Aorta (tissue), 5 donors: ENCODE measurements at places on chromosomes 3 and 15. TPM values are rescaled to one million over a fixed set of nuclear protein-coding genes. Genes with fewer than 3 reads are reported as not detected.

- no peak overlapping the region for H3K4me3 ChIP-seq
- no peak overlapping the region for H3K27ac ChIP-seq
- no peaks in the 10 kb centered on the region for H3K36me3 ChIP-seq
- no peaks in the 10 kb centered on the region for H3K27me3 ChIP-seq
- DNase-seq, result no peak
- H3K4me1 ChIP-seq, result no peaks in the 10 kb centered on the region
These were observed 61.5 kb downstream of the CGGBP1 start for GRCh38 chr3:87997298-87997697.

Gene GPR27
- total RNA-seq, result 2.1 TPM

GRCh38 chr3:120741837-120742197 lies 499 bp downstream of the RABL3 start:
- H3K4me1 ChIP-seq, result no peaks in the 10 kb centered on the region
- no peaks in the 10 kb centered on the region for H3K36me3 ChIP-seq
- DNase-seq, result no peak
- no peaks in the 10 kb centered on the region for H3K27me3 ChIP-seq
- no peak overlapping the region for H3K27ac ChIP-seq

GRCh38 chr15:70519004-70519365 lies 244.4 kb downstream of the UACA start:
- H3K27ac ChIP-seq, result no peak overlapping the region
- H3K36me3 ChIP-seq, result no peaks in the 10 kb centered on the region
- no peak overlapping the region for H3K4me3 ChIP-seq
- DNase-seq, result no peak

- H3K4me3 ChIP-seq, result no peak overlapping the region
- DNase-seq, result no peak
- H3K36me3 ChIP-seq, result no peaks in the 10 kb centered on the region
These were observed 403.2 kb downstream of the NR2F2 start for GRCh38 chr15:96733721-96734120.
